CD4-positive, alpha-beta memory T cell (primary cell): ENCODE measurements at places on chromosomes 3 and 15.

- peak; percentile 81 for DNase-seq
Observed at GRCh38 chr3:49839193-49839809, 17.1 kb downstream of the TRAIP start.

DNA sequence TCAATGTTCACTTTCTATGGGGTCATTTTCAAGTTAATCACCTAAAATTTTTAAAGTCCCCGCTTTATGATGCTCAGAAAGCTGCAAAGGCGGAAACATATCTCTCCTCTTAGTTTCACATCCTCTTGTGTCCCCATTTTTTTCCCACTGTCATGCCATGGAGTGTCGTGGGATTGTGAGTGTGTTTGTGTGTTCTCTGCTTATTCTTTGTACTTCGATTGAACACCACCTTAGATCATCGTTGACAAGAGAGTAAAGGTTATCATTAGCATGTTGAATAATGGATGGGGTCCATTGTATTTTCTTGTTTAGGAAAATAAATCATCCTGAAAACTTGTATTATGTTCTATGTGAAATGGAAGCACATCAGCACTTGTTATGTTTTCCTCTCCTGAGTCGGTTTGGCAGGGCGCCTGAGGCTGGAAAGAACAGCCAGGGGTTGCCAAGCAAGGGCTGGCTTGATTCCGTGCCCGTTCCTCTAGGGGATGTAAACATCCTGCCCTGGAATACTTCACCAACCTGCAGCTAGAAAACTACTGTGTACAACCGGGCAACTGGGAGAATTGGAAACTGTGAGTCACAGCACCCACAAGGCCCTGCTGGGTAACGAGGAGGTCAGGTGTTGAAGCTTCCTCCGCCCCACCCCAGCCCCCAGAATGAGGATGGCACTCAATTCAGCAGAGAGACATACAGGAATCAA is 67.2 kb downstream of the EIF4E3 start:
- no peak for DNase-seq

- DNase-seq = no peak
Observed at GRCh38 chr15:93045191-93045785, 43.7 kb downstream of the RGMA start.

GRCh38 chr3:141092663-141093062 is 41.5 kb downstream of the SPSB4 start:
- DNase-seq = no peak

DNA sequence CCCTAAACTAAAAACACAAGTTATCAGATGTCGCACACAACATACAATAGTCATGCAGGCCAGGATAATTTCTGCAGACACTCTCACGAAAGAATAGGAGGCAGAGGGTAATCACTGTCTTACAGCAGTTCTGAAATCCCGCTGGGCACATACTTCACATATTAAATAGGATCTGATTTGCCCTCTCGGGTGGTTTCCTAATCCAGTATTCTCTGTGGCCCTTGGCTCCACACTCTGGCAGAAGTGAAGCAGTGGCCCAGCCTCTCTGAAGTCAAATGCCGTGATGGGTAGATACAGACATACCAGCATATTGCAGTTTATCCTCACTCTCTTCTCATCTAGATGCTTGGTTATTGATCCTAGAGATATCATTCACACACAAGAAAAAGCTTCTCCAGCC is 19.0 kb downstream of the GADL1 start:
- DNase-seq = no peak

DNA sequence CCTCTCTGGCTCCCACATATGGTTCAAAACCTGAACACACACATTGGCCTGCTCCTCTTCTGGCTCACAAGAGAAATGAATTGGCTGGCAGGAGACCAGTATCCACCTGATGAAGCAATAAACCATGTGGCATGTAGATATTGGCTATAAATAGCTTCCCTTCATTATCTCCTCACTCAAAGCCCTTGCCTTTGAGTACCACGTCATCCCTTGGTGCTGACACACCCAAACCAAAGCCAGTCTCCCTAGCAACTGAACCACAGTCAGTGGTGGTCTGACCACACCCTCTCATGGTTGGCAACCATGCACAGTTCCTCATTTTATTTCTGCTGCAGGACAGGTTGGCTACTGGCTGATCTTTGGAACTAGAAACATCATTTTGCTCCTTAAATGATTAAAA is 98.8 kb downstream of the ZNF621 start:
- DNase-seq = peak; percentile 31

GRCh38 chr3:182182531-182182968 is 470.8 kb downstream of the SOX2 start:
- no peak for DNase-seq

- DNase-seq = peak; percentile 78
Observed at GRCh38 chr3:51977446-51978142, 2.7 kb downstream of the ABHD14A start.

- no peak for DNase-seq
Observed at GRCh38 chr3:182592747-182593146, 200.6 kb upstream of the ATP11B start.

DNA sequence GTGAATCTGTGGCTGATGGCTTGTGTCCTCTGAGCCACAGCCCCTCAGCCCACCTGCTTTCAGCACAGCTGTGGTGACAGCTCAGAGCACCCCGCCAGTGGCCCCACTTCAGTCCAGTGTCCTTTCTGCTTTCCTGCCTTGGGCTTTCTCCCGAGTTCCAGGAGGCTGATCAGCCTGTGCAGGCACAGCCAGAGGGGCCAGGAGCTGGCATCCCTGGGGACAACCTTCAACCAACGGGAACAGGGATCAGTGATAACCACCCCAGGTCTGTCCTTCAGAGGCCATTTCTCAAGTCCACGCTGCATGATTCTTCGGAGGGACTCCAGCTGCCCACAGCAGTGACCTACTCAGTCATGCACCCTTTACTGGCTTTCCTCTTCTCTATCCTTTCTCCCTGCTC is 166.6 kb downstream of the RAB11A start:
- DNase-seq = no peak

GRCh38 chr3:158492685-158493084 is 78.3 kb upstream of the MLF1 start:
- DNase-seq = no peak

DNA sequence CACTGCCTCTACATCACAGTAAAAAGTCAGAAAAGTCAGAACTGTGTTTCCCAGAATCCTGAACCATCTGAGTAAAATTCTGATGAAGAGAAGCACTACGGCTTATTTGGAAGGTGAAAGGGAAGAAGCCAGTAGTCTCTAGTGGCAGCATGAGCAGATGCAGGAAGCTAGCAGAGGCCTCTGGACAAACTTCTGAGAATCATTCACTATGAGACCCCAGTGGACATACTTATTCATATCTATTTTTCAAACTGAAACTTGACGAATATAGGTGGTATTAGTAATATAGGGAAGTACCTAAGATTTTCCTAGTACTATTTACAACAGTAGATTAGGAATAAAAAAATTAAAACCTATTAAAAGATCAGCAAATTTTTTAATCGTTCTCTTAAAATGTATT is 272.8 kb upstream of the TTC14 start:
- DNase-seq = no peak

GRCh38 chr3:16186565-16186964 is 12.1 kb downstream of the GALNT15 start:
- no peak for DNase-seq

GRCh38 chr3:144665567-144666053 is 694.0 kb downstream of the DIPK2A start:
- no peak for DNase-seq

DNA sequence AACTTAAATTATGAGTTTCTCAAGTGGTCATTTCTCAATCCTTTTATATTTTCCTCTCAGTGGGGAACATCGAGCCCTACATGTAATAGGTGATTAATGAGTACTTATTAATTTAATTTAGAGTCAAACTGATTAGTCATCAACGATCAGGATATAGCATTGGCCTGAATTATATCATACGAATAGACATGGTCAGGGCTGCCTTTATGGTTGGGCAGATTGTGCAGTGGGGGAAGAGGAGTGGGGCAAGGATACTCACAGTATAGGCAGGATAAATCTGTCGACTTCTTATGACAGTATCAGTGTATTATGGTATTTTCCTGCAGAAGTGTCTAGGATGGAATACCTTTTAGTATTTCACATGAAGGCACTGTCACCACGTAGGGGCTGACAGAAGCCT is 27.0 kb downstream of the C2CD4A start:
- no peak for DNase-seq

DNA sequence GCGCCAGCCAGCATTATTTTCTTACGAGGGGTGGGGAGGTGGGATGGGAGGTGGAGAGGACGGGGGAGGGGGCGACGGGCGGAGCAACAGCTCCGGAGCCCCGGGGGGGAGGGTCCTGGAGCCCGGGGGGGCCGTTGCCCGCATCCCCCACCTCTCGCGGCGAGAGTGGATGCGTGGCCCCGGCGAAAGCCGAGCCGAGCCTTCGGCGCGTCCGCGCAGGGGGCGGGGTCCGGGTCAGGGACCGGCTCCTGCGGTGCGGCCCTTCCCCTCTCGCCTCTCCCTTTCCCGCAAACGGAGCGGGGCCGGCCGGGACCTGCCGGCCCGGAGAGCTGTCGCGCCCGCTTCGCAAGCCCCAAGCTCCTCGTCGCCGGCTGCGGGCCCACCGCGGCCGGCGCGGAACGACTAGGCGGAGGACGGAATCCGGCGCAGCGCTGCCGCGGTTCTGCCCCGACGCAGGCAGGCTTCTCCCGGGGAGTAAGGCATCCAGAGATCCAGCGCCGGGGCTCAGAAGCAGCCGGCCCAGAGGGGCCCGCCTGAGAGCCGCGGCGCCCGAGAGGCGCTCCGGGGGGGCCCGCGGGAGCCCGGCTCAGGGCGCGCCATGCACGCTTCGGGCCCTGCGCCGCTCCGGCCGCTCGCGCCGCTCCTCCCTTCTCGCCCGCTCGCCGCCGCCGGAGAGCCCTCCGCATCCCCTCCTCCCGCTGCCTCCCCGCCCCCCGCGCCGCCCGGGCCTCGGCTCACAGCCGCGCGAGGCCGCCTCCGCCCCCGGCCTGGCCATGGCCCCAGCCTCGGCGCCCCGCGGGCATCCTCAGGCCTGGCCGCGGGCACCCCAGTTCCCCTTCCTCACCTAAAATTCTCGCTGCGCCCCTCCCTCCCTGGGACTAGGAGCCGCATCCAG is 459 bp upstream of the ADCY5 start:
- DNase-seq = no peak

GRCh38 chr15:56981160-56981559 is 62.7 kb downstream of the TCF12 start:
- no peak for DNase-seq

DNA sequence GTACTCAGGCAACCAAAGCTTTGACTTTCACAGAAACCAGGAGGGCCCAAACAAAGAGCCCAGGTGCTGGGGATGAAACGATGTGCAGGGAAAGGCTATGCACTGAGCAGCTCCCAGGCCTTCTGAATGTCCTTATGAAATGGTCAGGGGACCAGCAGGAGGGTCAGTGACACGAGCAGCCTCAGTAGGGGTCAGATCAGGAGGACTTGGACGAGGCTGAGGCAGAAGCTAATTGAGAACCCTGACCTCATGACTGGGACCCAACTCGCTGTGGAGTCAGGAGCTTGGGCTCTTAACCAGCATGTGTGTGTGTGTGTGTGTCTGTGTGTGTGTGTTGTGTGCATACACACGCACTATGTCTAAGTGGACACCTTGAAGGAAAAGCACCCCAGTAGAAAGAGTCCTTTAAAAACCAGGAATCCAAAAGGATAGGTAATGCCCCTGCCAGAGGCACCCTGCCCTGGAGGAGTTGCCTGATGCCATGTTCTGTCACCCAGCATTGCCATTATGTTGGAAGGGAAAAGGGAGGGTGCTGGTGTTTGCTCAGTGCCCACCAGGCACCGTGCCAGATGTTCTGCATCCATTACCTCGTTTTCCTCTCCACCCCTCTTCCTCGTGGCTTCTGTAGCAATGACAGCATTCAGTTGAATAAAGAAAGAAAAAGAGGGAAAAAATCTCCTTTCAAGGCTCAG is 50.9 kb downstream of the CORO2B start:
- DNase-seq = no peak

DNA sequence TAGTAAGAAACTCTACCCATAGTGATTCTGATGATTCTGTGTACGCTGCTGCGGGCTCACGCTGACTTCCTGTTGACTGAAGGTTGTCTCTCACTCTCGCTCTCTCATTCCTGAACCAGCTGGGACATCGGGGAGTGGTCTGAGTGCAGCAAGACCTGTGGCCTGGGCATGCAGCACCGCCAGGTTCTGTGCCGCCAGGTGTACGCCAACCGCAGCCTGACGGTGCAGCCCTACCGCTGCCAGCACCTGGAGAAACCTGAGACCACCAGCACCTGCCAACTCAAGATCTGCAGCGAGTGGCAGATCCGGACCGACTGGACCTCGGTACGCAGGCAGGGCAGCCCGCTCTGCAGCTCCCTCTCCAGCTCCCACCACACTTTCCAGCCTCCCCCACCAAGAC is 63.6 kb upstream of the NR2E3 start:
- DNase-seq = no peak
